Tibial nerve (tissue), 4 donors: ENCODE measurements at places on chromosomes 11 and 22. TPM values are rescaled to one million over a fixed set of nuclear protein-coding genes. Genes with fewer than 3 reads are reported as not detected.
A peak's percentile ranks its signal among the peaks of the same experiment; 100 is the strongest.

DNA sequence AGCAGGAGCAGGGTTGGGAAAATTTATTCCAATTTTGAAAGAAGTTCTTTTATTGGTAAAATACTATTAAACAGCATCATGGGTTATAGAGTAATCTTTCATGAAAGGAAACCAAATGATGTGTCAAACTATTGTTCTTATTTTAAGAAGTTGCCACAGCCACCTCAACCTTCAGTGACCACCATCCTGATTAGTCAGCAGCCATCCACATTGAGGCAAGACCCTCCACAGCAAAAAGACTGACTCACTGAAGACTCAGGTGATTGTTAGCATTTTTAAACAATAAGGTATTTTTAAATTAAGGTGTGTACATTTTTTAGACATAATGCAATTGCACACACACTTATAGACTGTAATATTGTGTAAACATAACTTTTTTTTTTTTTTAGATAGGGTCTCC, 3.7 kb upstream of the HEPHL1 start:
- no peak for DNase-seq

GRCh38 chr11:43681401-43681942, 934 bp downstream of the HSD17B12 start:
- DNase-seq: no peak

GRCh38 chr11:133163463-133164419, 368.6 kb downstream of the OPCML start:
- DNase-seq: no peak

DNA sequence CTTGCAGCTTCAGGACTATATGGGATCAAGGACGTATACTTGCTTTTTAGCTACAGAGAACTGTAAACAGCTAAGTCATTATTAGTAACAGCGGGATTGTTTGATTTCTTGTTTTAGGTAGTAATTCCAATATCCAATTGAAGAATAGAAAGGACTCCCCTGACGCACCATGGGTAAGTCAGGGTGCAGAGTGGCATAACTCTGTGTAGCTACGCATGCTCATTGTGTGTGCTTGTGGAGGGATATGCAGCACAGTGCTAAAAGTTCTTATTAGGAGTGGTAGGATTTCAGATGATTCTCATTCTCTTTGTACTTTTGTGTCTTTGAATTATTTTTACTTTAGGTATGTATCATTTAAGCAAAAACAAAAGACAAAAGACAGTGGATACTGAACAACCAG, 7.7 kb upstream of the PEX26 start:
- DNase-seq: no peak

- DNase-seq: no peak
Observed at GRCh38 chr11:78261367-78261766, 72.6 kb downstream of the USP35 start.

DNA sequence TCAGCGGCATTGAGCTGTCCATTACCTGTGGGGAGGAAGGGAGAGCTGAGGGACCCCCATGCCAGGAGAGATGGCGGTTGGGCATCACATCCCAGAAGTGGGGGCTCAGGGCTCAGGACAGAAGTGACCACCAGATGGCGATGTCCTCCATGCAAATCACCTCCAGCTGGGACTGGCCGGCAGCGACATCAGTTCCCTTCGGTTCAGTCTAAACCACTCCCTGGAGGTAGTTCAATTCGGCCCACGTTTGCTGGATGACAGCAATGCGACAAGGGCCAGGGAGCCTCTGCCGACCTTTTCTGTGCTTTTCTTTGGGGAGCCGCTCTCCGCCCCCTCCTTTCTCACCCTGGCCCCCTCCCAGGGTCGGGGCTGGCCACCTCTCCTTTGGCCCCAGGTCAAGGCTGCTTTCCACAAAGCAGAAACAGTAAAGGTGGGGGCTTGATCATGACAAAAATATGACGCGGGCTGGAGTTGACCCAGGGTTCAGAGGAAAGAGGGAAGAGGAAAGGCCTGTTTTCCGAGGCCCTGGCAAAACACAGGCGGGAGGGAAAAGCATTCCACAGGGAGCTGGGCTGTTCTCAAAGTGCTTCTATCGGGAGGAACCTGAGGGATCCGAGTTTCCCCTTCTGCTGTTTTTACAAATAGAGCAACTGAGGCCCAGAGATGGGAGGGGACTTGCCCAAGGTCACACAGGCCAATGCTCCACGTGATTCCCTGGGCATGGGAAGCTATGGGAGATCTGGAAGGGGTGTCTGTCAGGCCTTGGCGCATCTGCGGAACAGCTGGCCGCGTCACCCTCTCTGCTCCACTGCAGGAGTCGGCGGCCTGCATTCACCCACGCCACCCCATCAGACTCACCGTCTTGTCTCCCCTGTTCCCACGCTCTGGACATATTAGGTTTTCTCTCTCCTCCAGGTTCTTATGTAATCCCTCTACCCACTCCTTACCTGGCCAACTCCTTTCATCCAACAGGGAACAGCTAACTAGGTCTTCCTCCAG, 54.7 kb downstream of the FBXO7 start:
- DNase-seq: peak; percentile 96

- DNase-seq: no peak
Observed at GRCh38 chr22:49183826-49184216, 643.9 kb downstream of the BRD1 start.

DNA sequence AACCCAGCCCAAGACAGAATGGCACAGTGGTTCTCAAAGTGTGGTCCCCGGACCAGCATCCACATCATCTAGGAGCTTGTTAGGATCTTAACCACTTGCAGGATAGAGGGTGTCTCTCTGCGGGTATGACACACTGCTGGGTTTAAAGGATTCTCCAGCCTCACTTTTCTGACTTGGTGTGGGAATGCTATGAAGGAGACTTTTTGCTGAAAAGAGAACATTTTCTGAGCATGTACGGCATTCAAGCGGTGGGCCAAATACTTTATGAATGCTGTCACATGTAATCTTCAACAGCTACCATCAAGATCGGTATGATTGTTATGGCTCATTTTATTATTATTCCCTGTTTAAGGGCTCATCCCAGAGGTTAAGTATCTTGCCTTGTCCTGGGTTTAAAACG, 1.8 kb upstream of the CD82 start:
- DNase-seq: no peak

DNA sequence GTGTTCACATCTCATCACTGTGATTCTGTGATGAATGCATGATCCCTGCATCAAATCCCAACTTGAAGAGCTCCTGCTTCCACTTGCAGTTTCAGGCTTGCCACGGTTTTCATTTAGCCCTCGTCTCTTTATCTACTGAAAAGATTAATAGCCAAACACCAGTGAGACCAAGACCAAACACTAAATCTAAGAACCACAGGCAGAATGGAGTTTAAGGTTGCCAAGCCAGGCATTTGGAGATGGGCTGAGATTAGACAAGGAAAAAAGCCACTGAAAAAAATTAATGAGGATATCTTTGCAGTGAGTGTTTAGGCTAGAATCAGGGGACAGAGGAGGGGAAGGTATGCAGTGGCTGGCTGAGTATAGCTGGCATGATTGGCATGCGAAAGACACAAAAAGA, 227.2 kb upstream of the BLID start:
- DNase-seq: no peak

GRCh38 chr11:65776196-65776595, 4.6 kb downstream of the AP5B1 start:
- DNase-seq: peak; percentile 5

GRCh38 chr11:41334007-41334933, 125.2 kb downstream of the LRRC4C start:
- no peak for DNase-seq

DNA sequence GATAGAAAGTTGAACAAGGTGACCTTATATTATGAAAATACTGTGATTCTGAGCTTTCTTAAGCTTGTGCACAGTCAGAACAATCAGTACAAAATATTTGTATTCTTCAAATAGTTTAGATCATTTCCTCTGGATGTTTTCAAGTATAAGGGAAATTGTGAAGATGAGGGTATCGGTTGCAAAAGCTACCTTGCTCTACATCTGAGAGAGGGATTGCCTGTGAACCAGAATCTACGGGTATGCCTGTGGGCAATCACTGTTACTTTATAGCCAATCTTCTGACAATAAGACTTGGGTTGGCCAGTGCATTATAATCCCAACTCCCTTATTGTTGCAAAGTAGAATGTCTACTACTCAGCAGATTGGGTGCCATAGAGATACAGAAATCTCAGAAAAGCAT, 90.5 kb downstream of the NTM start:
- no peak for DNase-seq

DNA sequence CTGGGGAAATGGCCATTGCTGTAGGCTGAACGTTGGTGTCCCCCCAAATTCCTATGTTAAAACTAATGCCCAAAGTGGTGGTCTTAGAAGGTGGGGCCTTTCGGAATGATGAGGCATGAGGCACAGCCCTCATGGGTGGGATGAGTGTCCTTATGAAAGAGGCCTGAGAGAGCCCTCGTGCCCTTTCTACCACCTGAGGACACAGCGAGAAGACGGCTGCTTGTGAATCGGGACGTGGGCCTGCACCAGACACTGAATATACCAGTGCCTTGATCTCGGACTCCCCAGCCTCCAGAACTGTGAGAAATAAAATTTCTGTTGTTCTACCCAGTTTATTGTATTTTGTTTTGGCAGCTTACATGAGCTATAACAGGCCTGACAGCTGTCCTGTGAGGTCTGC, 162.9 kb upstream of the B3GAT1 start:
- no peak for DNase-seq

- peak; percentile 4 for DNase-seq
Observed at GRCh38 chr11:1112351-1113191, 37.9 kb downstream of the MUC2 start.

DNA sequence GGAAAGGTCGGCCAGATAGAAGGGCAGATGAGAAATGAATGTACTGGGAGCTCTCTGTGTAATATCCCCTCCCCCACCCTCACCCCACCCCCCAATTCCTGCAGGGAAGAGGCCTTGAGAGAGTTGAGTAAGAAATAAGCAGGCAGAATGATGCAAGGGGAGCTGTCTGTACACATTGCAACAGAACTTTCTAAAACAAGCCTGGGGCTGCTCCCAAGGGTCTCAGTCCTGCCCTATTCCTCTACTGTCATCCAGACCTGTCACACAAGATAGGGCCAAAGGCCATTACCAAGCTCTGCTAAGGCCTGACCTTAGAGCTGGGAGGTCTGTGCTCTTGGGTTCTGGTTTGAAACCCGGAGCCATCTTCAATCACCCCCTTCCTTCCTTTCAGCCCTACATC, 5.7 kb upstream of the DGAT2 start:
- no peak for DNase-seq

DNA sequence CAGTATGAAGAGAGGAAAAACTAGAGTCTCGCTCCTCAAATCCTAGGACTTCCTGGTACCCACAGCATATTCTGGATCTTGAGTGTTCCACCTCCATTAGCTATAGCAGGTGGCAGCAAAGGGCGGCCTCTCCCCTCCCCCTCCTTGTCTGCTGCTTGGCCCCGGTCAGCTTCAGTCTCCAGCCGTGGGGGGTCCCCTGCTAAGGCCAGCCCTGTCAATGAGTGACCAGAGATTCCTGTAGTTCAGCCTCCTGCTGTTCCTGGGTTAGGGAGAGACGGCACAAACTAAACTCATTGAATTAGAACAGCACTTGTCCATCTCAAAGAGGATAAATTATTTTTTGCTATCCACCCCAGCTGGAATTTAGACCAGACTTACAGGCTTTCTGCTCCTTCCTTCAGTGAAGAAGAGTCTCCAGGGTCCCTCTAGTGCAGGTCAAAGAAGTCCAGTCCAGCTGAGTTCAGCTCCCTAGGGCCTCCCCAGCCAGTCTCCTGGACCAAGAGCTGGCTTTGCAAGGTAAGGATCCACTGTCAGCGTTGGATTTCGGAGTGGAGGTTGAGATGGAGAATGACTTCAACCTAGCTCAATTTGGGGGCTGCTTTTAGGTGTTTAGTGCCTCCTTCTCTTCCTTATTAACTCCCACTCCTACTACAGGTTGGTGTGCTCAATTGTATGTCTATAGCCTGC, 1.1 kb upstream of the PHLDB1 start:
- no peak for DNase-seq

- peak; percentile 18 for DNase-seq
Observed at GRCh38 chr11:93655047-93655446, 6.4 kb upstream of the CEP295 start.

DNA sequence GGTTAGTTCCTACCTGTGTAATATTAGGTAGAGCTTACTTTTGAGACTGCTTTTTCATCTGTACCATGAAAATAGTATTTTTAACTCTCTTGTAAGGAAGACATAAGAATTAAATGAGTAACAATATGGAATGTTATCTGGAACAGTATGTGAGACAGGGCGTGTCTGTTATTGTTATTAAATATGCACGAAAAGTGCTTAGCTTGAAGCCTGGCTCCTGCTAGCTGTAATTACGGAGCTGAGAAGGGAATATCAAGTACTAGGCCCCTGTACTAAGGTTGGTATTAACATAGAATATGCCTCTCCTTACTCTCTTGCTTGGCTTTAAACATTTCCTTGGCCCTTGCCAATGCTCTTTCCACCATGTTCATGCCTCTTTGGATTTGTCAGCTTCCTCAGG, 194.0 kb downstream of the FAM76B start:
- no peak for DNase-seq

- DNase-seq: no peak
Observed at GRCh38 chr11:100008417-100008816, 678.7 kb upstream of the ARHGAP42 start.

DNA sequence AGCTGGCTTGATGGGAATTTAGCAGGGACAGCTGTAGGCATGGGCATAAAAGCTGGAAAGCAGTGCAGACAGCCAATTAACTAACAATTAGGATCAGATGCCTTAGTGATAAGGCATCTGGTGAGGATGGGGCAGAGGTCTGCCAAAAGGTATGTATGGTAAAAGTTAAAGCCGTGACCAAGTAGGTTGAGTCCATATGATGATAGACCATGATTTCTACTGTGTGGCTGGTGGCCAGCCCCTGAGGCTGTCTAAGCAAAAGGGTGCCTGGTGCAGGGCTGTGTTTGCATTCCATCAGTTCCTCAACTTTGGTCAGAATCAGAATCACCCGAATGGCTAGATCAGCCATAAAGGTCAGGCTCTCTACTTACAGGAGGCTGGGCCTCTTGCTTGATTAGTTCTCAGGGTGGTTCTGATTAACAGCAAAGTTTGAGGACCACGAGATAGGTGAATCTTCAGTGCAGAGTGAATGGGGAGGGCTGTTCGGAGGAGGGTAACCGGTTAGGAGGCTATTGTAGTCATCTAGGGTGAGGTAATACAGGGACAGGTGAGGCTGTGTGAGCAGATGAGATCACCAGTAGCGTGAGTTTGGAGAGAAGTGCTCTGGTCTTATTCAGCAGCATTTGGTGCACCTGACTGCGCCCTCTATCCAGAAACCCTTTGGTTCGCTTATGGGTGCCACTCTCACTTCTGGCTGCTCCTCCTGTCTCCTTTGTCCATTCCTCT, 27.2 kb downstream of the PPFIBP2 start:
- no peak for DNase-seq

- DNase-seq: no peak
Observed at GRCh38 chr11:121485216-121485615, 32.4 kb upstream of the SORL1-AS1 start.

The GRIA4 gene
- not detected for total RNA-seq

The ACTN3 gene
- 0.21 TPM for total RNA-seq

The KCNJ5 gene
- 0.30 TPM for total RNA-seq

The PKP3 gene
- 16.2 TPM for total RNA-seq

The NLRP10 gene
- total RNA-seq: not detected

The SCO2 gene
- 3.3 TPM for total RNA-seq

The DBX1 gene
- total RNA-seq: not detected

The BRSK2 gene
- total RNA-seq: 2.4 TPM

The KRTAP5-8 gene
- not detected for total RNA-seq

The RAC2 gene
- total RNA-seq: 7.4 TPM

The OR4D5 gene
- not detected for total RNA-seq
